NCI-H1092 treated with DMSO at 0.1 percent for 48 hours (cell line): ENCODE measurements at places on chromosomes 3 and 15.

DNA sequence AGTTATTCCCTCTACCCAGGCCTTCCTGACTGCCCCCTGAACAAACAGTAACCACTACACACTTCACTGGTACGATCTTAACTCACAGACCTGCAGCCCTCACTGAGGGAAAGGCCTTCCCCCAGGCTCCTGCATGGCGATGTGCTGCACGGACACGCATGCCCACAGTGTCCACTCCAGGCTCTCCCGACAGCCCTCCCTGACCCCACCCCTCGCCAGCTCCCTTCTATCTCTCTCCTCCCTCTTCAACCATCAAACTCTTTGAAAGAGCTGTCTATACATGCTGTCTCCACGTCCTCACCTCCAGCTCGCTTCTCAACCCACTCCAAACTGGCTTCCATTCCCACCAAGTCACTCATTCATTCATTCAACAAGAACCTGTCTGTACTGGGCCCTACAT, 3.9 kb downstream of the SCN5A start:
- DNase-seq, result no peak

- DNase-seq, result no peak
Measured at GRCh38 chr3:35141406-35141805, 497.9 kb upstream of the ARPP21 start.

- no peak for DNase-seq
Measured at GRCh38 chr15:62128916-62129315, 36.2 kb downstream of the C2CD4B start.

DNA sequence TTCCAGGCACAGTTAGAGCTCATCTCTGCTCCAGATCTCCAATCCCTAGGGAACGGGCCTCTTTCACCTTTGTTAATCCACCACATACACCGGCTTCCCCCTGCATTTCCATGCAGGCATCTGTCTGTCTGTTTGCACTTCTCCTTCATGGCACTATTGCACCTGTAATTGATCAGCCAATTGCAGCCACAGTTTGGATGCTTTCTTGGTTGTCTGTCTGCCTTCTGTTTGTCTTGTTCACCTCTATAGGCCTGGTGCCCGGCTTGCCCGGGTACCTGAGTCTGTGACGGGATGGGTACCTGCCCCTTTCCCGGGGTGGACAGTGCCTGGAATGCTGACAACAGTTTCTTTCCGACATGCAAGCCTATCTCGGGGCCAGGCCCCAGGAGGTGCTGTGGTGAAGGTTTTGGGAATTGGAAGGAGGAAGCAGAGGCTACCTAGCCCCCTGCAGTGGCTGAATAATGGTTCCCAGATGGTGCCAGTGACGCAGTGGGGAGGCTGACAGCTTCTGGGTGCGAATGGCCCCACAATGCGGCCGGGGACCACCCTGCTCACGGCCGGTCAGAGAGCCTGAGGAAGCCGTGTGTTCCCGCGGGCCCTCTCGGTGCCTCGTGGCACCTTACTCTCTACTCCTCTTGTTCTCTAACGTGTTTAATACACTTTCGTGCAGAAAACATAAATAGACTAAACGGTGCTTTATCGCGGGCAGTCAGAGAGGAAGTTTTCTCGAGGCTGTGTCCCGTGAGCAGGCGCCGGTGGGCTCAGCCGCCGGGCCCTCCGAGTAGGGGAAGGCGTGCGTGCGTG, 31.3 kb upstream of the RAB6B start:
- DNase-seq, result peak; percentile 3

GRCh38 chr15:49887659-49888322, 231.2 kb downstream of the ATP8B4 start:
- no peak for DNase-seq

DNA sequence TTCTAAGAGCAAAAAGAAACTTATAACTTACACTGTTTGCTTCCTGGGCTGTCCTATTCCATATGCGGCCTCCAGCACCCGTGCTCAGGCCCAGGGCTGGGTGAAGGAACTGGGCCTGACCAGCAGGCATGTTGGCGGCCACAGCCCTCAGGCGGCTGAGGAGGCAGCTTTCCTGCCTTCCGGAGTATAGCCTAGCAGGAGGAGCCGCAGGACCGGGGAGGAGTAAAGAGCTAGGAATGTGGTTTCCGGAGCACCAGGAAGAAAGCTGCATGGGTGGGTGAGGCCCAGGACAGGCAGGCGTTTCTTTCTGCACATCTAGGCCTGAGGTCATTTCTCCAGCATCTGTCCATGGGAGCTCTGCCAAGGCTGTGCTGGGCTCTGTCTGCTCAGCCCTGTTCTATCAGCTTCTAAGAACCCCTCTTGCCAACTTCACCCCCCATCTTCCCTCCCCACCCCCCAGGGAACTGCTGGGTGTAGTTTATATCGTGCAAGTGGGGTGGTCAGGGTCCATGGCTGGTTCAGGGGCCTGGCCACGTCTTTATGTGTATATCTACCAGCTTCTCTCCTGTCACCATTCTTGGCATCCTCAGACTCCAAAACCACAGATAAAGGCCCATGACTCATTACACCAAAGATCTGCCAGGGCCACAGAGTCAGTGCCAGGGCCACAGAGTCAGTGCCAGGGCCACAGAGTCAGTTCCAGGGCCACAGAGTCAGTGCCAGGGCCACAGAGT, 7.8 kb upstream of the KIF7 start:
- no peak for DNase-seq

- DNase-seq, result no peak
Measured at GRCh38 chr3:77932926-77933325, 893.0 kb downstream of the ROBO2 start.

GRCh38 chr15:92709110-92709790, 53.7 kb upstream of the FAM174B start:
- no peak for DNase-seq

GRCh38 chr3:125152951-125153350, 59.6 kb downstream of the SLC12A8 start:
- DNase-seq, result no peak

GRCh38 chr3:61903931-61904657, 342.7 kb downstream of the PTPRG start:
- DNase-seq, result peak; percentile 41

DNA sequence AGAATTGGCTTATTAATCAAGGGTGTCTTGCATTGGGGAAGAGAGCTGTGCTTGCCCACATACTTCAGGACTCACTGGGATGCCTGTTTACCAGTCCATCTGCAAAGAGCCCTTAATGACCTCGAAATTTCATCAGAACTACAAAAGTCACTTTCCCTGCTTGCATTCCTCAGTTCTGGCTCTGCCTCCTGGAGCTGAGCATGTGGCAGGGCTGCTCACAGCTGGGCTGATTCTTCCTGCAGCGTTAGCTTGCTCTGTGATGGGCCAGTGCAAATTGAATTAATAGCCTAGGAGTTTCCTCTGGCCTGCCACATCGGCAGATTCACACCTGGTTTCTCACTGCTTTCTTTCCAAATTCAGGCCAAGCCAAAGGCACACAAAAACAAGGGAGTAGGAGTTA, 108.9 kb downstream of the DUT start:
- DNase-seq, result no peak

- DNase-seq, result no peak
Measured at GRCh38 chr3:130490241-130490640, 26.7 kb upstream of the COL6A6 start.

DNA sequence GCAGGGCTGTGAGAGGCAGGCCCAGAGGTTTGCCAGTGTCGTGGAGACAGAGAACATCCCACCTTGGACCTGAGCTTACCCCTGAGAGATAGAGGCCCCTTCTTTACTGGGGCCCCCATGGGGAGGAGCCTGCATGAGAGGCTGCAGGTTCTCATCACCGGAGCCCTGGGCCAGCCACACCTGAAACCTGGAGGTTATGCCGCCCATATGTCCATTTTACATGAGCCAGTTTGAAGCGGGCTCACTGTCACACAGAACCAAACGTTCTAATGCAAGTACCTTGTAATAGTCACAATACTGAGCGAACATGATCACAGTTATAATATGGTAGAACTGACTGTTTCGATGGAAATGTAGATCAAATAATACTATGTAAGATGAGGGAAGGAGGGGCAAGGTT, 6.3 kb upstream of the IQSEC1 start:
- no peak for DNase-seq

DNA sequence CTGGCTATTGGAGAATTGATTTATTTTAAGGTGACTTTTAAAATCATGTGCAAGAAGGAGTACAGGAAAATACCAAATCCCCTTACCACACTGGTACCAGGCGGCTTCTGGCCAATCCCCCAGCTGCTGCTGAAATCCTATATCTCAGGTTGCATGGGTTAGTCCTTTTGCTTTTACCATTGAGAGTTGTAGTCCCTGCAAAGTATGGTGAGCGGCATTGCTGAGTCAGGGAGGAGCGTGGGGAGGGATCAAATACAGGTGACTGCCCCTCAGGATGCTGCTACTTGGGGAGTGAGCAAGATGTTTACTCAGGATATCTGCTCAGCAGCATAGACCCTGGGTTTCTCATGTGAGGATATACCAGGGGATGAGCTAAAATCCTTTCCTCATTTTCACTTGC, 131.9 kb upstream of the STAC start:
- DNase-seq, result no peak

DNA sequence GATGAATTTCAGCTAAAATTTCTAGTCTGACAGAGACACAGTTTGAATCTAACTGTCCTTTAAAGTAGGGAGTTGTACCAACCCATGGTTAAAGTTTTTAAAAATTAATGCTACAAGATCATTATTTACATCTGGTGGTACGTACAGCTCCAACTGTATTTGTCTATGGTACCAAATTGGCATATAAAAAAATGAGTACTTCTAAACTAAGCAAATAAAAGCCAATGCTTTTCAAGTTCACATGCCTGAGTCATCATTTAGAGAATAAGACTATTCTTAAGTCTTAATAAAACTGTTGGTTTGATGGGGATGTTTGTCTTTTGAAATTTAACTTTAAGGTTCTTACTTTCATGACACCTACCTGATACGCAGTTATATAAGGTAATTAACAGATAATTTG, 21.0 kb upstream of the IFT57 start:
- DNase-seq, result no peak

GRCh38 chr3:50516440-50516871, 13.0 kb upstream of the CACNA2D2 start:
- DNase-seq, result no peak

- DNase-seq, result no peak
Measured at GRCh38 chr3:121621491-121621890, 28.3 kb downstream of the FBXO40 start.

GRCh38 chr15:77527164-77527778, 105.4 kb downstream of the LINGO1 start:
- DNase-seq, result no peak

- no peak for DNase-seq
Measured at GRCh38 chr15:81244306-81244705, 47.6 kb downstream of the IL16 start.

DNA sequence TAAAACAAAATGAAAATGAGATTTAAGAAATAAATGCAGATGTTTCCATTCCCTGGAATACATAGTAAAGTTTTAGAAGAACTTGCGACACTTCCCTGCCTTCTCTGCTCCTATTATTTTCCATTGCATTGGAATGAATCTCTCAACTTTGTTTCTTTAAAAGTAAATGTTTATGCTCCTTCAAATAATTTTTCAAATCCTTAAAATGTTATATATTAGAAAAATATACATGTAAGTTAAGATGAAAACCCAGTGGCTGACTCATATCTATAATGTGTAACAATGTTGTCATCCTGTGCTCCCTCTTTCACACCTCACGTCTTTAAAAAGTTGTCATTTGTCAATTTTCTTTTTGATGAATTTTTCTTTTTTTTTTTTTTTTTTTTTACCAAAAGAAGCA, 3.6 kb downstream of the RBMS3 start:
- DNase-seq, result no peak

DNA sequence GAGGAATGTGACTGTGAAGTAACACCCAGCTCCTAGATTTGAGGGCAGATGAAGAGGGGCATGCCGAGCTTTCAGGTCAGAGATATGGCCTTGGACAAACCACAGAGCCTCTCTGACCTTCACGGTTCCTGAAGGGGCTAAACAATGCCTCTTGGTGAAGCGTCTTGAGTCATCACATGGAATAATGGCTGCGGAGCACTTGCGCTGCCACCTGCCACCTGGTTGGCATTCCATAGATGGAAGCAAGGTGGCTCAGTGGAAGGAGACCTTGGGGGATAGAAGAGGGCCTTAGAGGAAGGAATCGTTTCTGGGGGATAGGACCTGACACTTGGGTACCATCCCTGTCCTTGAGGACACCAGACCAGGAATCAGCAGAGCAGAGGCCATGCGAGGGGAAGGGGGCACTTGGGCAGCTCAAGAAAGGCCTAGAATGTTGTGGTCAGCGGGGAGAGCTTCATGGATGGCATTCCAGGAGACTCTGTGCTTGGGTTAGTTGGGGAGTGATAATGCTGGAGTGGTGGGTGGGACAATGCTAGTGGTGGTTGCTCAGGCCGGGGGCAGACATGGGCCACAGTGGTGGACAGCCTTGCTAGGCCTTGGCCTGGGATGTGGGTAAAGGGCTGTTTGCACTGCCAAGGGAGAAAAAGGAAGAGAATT, 12.6 kb downstream of the MRAS start:
- no peak for DNase-seq

GRCh38 chr3:169497567-169498257, 165.8 kb downstream of the MECOM start:
- DNase-seq, result no peak

DNA sequence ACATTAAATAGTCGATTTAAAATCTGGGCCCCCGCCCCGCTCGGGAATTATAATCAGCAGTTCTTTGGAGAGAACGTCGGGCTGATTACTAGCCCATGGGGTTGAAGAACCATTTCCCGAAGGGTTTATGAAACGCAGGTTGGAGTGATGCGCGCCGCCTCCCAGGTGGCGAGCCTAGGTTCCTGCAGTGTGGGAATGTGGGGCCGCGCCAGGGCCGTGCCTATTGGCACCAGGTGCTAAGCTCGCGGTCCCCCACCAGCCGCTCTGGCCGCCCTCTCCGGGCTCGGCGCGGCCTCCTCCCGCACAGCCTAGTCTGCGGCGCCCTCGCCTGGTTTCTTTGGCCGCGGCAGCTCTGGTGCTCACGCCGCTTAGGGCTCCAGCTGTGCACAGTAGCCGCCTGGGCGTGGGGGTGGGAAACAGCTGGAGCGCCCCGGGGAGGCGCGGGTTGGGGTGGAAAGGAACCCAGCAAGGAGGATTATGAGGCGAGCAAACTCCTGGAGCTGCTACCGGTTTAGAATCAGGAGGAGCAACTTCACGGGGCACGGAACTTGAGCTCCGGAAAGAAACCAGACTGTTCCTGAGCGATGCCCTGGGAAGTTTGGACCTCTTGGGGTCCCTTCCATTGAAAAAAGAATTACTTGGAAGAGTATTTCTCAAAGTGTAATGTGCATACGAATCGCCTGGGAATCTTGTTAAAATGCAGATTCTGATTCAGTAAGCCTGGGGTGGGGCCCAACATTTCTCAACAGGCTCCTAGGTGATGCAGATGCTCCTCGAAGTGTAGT, 5.6 kb upstream of the MECOM start:
- DNase-seq, result peak; percentile 65
